Head of caudate nucleus (tissue), 42 donors: ENCODE measurements at places on chromosomes 1 and 21.

- DNase-seq, result no peak
These were observed 21.3 kb downstream of the GNAT2 start for GRCh38 chr1:109598156-109598555.

- DNase-seq, result no peak
These were observed at the start of gene ADGRB2 for GRCh38 chr1:31764312-31765040. Gene ADGRB2, minus strand, starts transcription at chr1:31764340. Its CDS starts 7,119 bp downstream, at chr1:31757221.

- no peak for DNase-seq
These were observed 688 bp downstream of the SCAMP3 start for GRCh38 chr1:155261493-155261851.

- DNase-seq, result no peak
These were observed 1352.0 kb downstream of the BRINP3 start for GRCh38 chr1:189125694-189126093.
